ENCODE measurements at places on chromosomes 5 and 9. TPM values are rescaled to one million over a fixed set of nuclear protein-coding genes. Genes with fewer than 3 reads are reported as not detected.

- no peak for DNase-seq
Measured at GRCh38 chr9:36438536-36439236, 38.6 kb upstream of the RNF38 start.

GRCh38 chr9:111944241-111944866 lies 47.7 kb downstream of the UGCG start:
- DNase-seq: no peak

DNA sequence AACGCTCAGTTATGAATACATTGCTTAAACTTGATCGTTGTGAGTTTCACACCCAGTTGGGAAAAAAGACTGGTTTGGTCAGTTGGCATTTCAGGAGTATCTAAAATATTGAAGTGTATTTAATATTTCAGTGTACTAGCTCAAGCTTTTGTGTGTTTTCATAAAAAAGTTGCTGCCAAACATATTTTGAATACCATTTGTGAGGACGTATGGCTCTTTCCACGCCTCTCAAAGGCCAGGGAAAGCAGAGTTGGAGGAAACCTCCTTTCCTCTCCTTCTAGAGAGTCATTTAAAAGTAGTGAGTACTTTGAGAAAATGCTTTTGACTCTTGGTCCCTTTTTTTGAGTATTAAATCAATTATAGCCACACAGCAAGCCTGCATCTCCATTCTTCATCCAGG lies 43.2 kb upstream of the ANKRD33B start:
- no peak for DNase-seq

The NUTM2G gene
- not detected for total RNA-seq

DNA sequence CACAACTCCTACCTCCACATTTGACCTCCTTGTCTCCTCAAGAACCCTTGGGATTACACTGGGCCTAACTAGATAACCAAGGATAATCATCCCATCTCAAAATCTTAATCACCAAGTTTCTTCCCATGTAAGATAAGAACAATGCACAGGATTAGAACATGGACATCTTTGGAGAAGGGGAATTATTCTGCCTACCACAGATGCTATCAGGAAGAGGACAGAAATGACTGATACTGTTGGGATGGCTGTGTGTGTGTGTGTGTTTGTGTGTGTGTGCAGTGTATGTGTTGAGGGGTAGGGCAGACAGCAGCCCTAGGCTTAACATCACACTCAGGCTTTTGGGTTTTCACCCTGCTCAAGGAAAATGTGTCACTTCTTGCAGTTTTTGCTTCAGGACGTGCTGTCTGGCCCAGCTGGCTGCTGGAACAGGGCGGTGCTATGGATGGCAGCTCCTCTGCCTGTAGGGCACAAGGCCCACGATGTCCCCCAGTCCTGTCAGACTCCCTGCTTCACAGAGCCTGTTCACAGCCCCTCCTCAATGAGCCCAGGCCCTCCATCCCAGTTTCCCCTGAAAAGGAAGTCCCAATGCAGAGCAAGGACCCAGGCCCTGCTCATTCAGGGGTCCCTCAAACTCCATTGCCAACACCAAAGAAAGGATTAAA lies 7.7 kb downstream of the CA9 start:
- DNase-seq: no peak

DNA sequence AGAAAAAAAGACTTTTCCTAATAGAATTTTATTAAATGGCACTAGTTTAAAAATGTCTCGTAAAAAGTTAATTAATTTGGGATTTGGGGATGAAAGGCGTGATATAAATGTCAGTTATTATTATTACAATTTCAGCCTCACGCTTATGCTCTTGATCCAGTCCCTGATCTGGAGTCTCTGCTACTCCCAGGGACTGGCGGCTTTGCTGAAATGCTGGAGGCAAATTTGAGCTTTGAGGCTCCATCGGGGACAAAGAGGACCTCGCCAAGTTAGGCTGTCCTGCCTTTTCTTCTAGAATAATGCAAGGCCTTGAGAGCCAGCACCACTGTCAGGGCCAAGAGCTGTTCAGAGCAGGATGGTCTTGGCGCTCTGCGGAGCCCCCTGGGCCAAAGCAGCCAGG lies 69.7 kb downstream of the ZNF618 start:
- DNase-seq: no peak

GRCh38 chr9:133058550-133059320 lies 3.0 kb upstream of the CEL start:
- no peak for DNase-seq

DNA sequence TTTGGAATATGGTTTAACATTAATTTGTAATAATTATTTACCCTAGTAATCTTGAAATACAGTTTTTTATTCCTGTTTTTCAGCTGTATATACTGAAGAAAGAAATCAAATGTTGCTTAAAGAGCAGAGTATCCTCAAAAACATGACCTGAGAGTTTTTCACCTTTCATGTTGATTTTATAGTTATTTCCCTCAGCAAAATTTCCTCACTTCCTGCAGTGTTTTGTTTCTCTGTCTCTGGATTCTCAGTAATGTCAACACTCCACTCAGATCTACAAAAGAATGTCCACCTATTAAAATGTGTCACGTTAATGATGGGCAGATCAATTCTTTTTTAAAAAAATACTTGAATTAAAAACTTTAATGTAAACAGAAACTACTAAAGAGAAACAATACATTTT lies 398.3 kb downstream of the ANXA1 start:
- no peak for DNase-seq

DNA sequence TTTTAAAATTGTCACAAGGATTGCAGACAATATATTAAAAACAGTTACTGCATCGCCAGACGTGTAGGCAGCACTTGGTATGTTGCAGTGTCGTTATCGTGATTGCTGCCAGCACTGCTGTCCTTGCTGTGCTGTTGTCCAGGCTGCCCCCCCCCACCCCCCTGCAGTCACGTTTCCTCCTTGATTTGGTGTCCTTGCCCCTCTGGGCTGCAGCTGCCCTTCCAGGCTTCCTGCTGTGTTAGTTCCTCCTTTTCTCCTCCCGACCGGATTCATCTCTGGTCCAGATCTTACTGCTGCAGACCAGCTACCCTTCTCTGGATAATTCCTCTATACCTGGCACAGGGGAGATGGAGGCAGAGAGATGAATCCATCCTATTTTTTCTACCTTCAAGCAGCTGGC lies 298.9 kb downstream of the TRIM32 start:
- DNase-seq: no peak

DNA sequence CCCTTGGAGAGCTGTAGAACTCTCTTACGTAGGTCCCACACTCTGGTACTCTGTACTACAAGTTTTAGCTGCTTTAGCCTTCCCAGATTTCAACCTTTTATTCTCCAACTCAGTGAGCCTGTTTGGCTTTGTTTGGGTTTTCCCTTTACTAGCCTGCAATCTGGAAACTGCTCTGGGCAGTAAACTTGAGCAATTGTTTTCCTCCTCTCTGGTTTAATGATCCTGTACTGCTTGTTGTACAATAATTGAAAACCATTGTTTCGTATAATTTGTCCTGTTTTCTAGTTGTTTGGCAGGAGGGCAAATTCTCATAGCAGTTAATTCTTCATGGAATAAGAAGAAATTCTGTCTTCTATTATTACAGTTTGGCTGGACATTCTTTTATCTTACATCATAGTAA lies 62.8 kb upstream of the TLX3 start:
- DNase-seq: no peak

The NR6A1 gene
- total RNA-seq: 5.3 TPM

DNA sequence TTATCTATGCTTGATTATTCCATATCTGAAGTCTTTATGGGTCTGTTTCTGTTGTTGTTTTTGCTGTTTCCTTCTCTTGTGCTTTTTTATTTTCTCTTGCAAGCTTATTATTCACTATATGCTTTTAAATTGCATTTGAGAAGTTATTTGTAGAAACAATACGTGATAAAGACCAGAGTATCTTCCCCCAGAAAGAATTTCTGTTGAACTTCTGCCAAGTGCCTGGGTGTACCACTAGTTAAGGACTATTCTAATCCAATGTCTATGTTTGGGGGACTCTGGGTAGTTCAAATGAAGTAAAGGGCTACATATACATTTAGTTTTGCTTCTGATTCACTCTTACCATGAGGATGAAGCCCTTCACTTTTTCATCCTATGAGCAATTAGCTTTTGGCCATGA lies 54.3 kb downstream of the SLF1 start:
- no peak for DNase-seq

The ACSL6 gene
- not detected for total RNA-seq

The ARL14EPL gene
- not detected for total RNA-seq

The PCDHB14 gene
- 6.9 TPM for total RNA-seq

GRCh38 chr5:77852514-77853352 lies 76.6 kb upstream of the TBCA start:
- peak; percentile 67 for DNase-seq

- no peak for DNase-seq
Measured at GRCh38 chr9:132739710-132740310, 69.5 kb downstream of the GTF3C4 start.

The RNF20 gene
- total RNA-seq: 58.4 TPM

DNA sequence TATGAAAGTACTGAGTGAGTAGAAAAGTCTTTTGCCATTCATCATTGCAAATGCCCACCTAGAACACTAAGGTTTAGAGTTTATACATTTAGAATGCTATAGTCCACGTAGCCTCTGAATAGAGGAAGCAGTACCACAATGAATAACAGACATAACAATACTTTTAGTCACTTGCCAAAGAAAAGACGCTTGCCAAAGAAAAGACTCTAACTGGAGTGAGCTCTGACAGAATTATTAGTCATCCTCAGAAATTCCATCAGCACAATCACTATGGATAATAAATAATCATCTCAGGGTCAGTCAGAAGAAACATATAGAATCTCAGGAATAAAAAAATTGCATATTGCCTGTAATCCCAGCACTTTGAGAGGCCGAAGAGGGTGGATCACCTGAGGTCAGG lies 168.5 kb upstream of the TARS1 start:
- no peak for DNase-seq

DNA sequence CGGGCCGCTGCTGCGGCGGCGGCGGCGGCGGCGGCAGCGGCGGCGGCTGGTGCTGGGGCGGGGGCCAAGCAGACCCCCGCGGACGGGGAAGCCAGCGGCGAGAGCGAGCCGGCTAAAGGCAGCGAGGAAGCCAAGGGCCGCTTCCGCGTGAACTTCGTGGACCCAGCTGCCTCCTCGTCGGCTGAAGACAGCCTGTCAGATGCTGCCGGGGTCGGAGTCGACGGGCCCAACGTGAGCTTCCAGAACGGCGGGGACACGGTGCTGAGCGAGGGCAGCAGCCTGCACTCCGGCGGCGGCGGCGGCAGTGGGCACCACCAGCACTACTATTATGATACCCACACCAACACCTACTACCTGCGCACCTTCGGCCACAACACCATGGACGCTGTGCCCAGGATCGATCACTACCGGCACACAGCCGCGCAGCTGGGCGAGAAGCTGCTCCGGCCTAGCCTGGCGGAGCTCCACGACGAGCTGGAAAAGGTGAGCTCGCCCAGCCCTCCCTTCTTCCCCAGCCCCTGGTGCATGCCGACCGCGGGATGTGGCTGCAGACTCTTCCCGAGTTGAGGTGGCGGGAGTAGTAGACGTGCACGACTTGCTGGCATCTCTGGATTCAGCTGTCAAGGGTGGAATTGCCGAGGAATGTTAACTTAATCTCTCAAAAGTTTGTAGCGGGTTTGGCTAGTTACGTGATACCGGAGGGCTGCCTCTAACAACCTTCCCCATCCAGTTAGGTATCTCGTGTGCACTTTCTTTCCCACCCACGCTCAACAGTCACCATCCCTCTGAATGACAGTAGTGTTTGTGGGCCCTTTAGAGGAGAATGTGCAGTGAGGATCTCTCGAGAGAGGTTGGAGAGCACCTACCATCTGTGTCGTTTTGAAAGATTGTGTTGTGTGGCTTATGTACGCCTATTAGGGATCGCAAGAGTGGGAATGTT lies 932 bp downstream of the SLC12A2 start:
- peak; percentile 4 for DNase-seq

The ERAP2 gene
- 2.6 TPM for total RNA-seq

DNA sequence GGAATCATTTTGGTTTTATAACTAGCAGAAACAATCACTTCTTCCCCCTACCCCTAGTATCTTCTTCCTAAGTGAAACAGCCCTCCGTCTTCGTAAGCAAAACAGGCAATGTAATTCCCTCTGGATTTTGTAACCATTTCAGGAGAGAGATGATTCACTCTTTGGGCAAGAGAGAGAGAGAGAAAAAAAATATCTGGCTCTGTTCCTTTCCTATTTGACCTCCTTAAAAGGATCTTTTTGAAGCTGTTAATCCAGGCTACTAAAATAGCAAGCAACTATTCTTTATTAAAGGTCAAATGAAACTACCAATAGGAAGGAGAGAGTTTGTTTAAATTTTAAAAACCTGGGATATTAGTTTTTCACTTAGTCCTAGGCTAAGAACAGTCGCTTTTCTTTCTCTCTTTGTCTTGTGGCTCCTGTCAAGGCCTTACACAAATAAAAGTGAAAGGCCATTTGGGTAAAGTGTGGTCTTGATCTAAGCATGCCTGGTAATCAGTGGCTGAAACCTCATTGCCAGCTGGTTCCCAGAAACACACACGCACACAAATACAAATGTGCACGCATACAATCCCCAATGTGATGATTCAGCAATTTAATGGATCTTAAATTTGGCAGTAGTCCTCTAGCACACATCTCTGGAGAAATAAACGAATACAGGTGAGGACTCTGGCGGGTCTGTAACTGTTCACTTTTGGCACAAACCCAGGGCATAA lies 70.2 kb downstream of the PRUNE2 start:
- no peak for DNase-seq

The CRAT gene
- total RNA-seq: 16.2 TPM

The SLC27A4 gene
- 35.4 TPM for total RNA-seq

The EQTN gene
- total RNA-seq: not detected

The S1PR3 gene
- 50.9 TPM for total RNA-seq

DNA sequence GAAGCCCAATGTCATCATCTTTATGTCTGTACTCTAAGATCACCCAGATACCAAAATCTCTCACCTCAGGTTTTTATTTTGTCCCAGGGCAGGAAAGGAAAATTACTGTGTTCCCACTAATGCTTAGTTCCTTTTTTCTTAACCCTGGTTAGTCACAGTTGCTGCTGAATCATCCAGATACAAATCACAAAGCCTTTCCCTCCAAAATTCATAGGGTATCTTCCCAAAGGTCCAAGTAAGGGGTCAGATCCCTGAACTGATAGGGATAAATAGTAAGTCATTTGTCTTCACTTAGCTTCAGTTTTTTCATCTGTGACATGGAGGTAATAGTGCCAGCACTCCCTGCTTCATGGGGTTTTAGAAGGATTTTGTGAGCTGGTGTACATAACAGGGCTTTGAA lies 2.2 kb downstream of the PLCXD3 start:
- no peak for DNase-seq

The SCAI gene
- 14.1 TPM for total RNA-seq

The OLFML2A gene
- total RNA-seq: 2.9 TPM

DNA sequence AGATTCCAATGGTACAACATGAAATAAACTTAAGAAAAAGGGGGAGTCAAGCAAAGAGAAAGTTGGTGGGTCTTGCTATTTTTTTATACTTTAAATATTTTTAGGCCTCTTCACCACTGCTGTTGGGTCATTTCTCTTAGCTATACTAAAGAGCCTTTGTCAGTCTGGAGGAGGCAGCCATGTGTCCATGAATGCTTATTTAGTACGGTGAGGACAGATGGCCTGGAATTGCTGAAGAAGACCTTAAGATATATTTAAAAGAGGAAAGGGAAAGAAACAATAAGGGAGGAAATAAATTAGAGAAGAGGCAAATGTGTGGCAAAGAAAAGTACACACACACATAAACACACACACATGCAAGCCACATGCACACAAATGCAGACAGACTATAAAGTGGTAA lies 560.5 kb upstream of the MEF2C start:
- no peak for DNase-seq

All from A673 (cell line).